ENCODE measurements at places on chromosomes 12 and 14. TPM values are rescaled to one million over a fixed set of nuclear protein-coding genes. Genes with fewer than 3 reads are reported as not detected.

ZNF26 gene
- 30.2 TPM for total RNA-seq

DNA sequence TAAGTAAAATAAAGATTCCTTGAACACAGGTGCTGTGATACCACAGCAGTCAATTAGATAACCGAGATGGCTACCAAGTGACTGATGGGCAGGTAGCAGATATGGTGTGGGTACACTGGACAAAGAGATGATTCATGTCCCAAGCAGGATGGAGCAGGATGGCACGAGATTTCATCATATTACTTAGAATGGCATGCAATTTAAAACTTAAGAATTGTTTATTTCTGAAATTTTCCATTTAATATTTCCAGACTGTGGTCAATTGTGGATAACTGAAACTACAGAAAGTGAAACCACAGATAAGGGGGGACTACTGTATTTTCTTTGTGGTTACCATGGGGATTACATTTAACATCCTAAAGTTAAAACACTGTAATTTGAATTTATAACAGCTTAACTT, 7.5 kb upstream of the ZFP36L1 start:
- no peaks in the 10 kb centered on the region for H3K27me3 ChIP-seq
- H3K36me3 ChIP-seq = peaks cover 3% of the 10 kb centered on the region
- H3K27ac ChIP-seq = no peak overlapping the region
- peak; percentile 24 for DNase-seq
- no peak overlapping the region for H3K4me3 ChIP-seq

NINJ2 gene
- total RNA-seq = not detected

DNA sequence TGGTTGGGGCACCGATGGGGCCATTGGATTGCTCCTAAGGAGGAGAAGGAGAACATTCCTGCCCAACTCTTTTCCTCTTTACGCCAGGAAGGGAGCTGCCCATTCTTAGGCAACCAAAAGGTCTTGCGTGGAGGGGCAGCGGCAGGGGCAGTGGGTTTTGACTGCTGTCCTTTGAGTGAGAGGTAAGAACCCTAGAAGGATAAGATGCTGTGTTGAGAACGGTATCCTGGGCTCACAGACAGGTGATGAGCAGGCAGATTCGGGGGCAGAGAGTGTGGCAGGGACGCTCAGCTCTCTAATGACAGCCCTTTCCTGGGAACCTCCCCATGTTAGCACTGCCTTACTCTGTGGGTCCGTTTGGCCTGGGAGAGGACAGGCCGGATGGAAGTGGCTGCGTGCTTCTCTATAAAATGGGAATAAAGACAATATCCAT, 13.2 kb downstream of the LRTM2 start:
- H3K27ac ChIP-seq = no peak overlapping the region
- no peaks in the 10 kb centered on the region for H3K36me3 ChIP-seq
- DNase-seq = no peak
- no peak overlapping the region for H3K4me3 ChIP-seq

NTF3 gene
- not detected for total RNA-seq

- no peaks in the 10 kb centered on the region for H3K4me1 ChIP-seq
- no peak overlapping the region for H3K4me3 ChIP-seq
- H3K36me3 ChIP-seq = no peaks in the 10 kb centered on the region
- no peak overlapping the region for H3K27ac ChIP-seq
- DNase-seq = no peak
These were observed 282.9 kb downstream of the RGS6 start for GRCh38 chr14:72215080-72215479.

DNA sequence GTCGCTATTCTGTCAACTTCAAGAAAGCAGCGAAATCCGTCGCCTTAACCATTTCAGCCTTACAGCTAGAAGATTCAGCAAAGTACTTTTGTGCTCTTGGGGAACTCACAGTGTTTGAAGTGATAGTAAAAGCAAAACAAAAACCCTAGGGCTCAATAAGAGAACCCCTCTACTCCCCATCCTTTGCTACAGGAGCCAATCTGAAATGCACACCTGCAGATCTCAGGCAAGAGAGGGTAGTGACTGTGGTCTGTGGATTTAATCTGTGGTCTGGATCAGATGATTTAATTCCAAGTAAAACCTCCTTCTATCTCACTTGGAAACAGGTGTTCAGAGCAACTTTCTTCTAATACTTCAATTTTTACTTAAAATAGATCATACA, 422.9 kb upstream of the OR4E1 start:
- no peaks in the 10 kb centered on the region for H3K36me3 ChIP-seq
- H3K4me1 ChIP-seq = no peaks in the 10 kb centered on the region
- H3K27ac ChIP-seq = no peak overlapping the region
- peaks cover 24% of the 10 kb centered on the region for H3K27me3 ChIP-seq
- no peak for DNase-seq

- no peaks in the 10 kb centered on the region for H3K36me3 ChIP-seq
- no peaks in the 10 kb centered on the region for H3K4me1 ChIP-seq
- H3K27ac ChIP-seq = no peak overlapping the region
- no peaks in the 10 kb centered on the region for H3K27me3 ChIP-seq
- no peak for DNase-seq
These were observed 177.6 kb upstream of the SYT10 start for GRCh38 chr12:33617218-33617617.

RAPGEF3 gene
- total RNA-seq = 6.7 TPM

- peaks cover 5% of the 10 kb centered on the region for H3K36me3 ChIP-seq
- DNase-seq = no peak
These were observed 24.7 kb downstream of the HEATR5A start for GRCh38 chr14:31395572-31396205.

GRCh38 chr12:26939192-26939832, 1.0 kb downstream of the FGFR1OP2 start:
- no peaks in the 10 kb centered on the region for H3K27me3 ChIP-seq
- H3K4me3 ChIP-seq = peak overlapping the region; percentile 76
- H3K4me1 ChIP-seq = peaks cover 42% of the 10 kb centered on the region
- peak; percentile 21 for DNase-seq

DNA sequence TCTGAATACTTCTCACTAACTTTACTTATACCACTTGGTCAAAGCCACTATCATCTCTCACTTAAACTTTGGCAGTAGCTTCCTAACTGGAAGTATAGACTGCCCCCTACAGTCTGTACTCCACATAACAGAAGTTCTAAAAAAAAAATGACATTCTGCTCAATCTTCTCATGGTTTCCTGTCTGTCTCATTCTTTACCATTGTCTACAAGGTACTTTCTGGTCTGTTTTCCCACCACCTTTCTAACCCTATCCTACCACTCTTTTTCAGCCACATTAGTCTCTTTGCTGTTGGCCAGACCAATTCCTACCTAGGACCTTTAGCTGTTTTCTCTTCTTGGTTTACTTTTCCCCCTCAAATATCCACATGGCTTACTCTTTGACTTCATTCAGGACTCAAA, 14.7 kb downstream of the CPSF6 start:
- DNase-seq = peak; percentile 65
- H3K4me3 ChIP-seq = no peak overlapping the region
- H3K27me3 ChIP-seq = no peaks in the 10 kb centered on the region
- peaks cover 58% of the 10 kb centered on the region for H3K36me3 ChIP-seq
- H3K4me1 ChIP-seq = no peaks in the 10 kb centered on the region

GRCh38 chr12:124495194-124495983, 72.0 kb downstream of the NCOR2 start:
- H3K36me3 ChIP-seq = no peaks in the 10 kb centered on the region
- no peak overlapping the region for H3K27ac ChIP-seq
- no peaks in the 10 kb centered on the region for H3K4me1 ChIP-seq
- DNase-seq = no peak
- H3K4me3 ChIP-seq = no peak overlapping the region

BLOC1S1 gene
- 63.5 TPM for total RNA-seq

GRCh38 chr12:112945515-112945914, 7.2 kb downstream of the OAS3 start:
- H3K27me3 ChIP-seq = no peaks in the 10 kb centered on the region
- H3K4me3 ChIP-seq = no peak overlapping the region
- H3K27ac ChIP-seq = no peak overlapping the region
- no peaks in the 10 kb centered on the region for H3K4me1 ChIP-seq
- DNase-seq = no peak

GRCh38 chr12:62934799-62935674, at the start of gene PPM1H:
PPM1H (minus strand) TSS chr12:62935150; CDS start chr12:62934736, 414 bp downstream.
- peak; percentile 89 for DNase-seq
- peak within 1 kb of the TSS; percentile 10 for H3K27ac ChIP-seq
- no peaks in the 10 kb centered on the region for H3K27me3 ChIP-seq
- peak within 1 kb of the TSS; percentile 82 for H3K4me3 ChIP-seq
- peaks cover 23% of the 10 kb centered on the region for H3K4me1 ChIP-seq

GRCh38 chr14:89620436-89620835, 203.4 kb upstream of the FOXN3 start:
- H3K27me3 ChIP-seq = no peaks in the 10 kb centered on the region
- DNase-seq = no peak
- H3K27ac ChIP-seq = no peak overlapping the region
- H3K4me1 ChIP-seq = 0 out of 2 replicates have a peak, but pooled peaks cover 4% of the 10 kb centered on the region

- H3K27ac ChIP-seq = peak within 1 kb of the TSS; percentile 77
- H3K4me3 ChIP-seq = peak within 1 kb of the TSS; percentile 84
- H3K27me3 ChIP-seq = no peaks in the 10 kb centered on the region
These were observed at the start of gene MYL6B for GRCh38 chr12:56152132-56152755. MYL6B (plus strand) TSS chr12:56152587; CDS start chr12:56153919, 1,332 bp downstream.

DNA sequence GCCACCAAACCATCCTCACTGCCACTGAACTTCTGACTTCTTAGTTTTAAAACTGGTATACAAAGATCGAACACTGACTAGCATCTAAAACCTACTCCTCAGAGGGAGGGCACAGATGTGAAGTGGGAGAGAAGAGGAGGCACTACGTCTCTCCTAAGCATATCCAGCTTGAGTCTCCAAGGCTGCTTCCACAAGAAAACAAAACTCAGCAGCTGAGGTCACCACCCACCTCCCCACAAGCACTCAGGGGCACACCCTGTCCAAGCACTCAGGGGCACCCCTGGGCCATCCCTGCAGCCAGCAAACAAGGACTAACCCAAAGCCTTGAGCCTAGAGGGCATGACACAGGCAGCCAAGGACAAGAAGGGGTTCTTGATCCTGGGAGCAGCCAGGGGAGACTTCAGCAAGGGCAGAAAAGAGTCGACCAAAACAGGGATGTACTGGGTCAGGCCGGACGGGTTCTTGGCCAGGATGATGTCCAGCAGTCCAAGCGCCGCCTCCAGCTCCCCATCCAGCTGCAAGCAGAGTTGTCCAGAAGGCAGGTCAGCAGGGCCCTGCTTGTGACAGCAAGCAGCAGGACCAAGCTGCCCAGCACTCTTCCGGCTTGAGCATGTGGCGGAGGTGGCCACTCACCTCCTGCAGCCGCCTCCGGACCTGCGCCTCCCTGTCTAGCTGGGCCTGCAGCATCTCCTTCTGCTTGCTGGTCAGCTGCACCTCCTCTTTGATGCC, 34.8 kb downstream of the GCN1 start:
- no peaks in the 10 kb centered on the region for H3K27me3 ChIP-seq
- H3K27ac ChIP-seq = no peak overlapping the region
- DNase-seq = no peak

TEX52 gene
- total RNA-seq = not detected

DNA sequence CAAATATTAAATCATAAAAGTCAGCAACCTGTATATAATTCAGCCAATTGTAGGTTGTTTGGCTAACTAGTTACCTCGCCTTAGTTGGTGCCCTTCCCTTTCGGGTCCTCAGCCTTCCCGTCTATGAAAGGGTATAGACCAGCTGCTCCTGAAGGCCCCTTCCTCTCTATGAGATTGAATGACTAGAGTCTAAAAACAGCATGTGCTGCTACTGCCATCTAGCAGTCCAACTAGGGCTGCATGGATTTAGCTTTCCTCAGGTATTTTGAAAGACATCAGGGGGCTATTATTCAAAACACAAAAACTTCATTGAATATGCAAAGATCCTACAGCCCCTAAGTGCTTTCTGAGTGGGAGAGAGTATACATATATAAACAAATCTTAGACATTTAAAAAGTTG, 37.0 kb upstream of the TMEM263 start:
- no peaks in the 10 kb centered on the region for H3K27me3 ChIP-seq
- H3K4me1 ChIP-seq = no peaks in the 10 kb centered on the region
- DNase-seq = peak; percentile 53
- H3K27ac ChIP-seq = no peak overlapping the region
- H3K36me3 ChIP-seq = no peaks in the 10 kb centered on the region
- no peak overlapping the region for H3K4me3 ChIP-seq

GOLGA3 gene
- 130 TPM for total RNA-seq
